ENCODE measurements at places on chromosomes 3 and 15.

- no peak for DNase-seq
Observed at GRCh38 chr15:93024716-93025624, 64.0 kb downstream of the RGMA start.

DNA sequence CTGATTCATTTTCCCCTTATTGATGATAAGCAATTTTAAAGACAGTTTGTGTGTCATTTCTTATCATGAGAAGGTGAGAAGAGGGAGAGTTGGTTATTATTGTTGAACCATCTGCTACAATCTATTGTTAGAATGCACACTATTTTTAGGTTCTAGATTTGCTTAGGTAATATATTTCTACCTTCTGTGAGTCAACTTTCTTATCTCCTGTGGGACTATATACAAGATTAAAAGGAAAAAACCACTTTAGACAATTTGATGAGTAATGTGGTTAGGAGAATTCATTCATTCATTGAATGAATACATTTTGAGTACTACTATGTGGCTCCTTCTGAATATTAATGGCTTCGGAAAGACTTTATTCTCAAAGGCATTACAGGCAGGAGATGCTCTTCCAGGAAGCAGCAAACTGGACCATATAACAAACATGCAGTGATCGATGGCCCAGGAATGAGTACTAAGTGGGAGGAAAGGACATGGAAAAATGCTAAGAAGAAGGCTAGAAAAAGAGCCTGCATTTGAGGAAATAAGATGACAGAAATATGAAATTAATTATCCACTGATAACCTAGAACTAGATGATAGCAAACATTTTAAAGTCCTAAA is 22.4 kb downstream of the SPTSSB start:
- no peak for DNase-seq

- no peak for DNase-seq
Observed at GRCh38 chr3:71436337-71436736, 147.2 kb downstream of the FOXP1 start.

DNA sequence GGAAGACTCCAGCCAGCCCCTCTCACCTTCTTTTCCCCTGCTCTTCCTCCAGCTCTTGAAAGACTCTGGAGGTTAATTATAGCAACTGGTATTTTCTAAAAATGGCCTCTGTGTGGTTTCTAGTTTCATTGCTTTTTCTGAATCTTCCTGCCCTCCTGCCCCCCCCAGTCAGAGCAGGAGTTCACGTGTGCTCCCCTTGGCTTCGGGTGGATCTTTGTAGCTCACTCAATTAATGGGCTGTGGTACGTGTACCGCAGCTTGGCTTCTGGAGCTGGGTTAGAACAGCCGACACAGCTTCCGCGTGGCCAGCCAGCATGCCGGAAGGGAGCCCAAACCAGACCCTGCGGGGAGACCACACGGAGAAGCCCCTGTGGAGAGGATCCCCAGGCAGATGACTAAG is 31.5 kb downstream of the TM2D3 start:
- DNase-seq = no peak

- DNase-seq = no peak
Observed at GRCh38 chr3:32698506-32698905, 13.5 kb downstream of the CNOT10 start.

DNA sequence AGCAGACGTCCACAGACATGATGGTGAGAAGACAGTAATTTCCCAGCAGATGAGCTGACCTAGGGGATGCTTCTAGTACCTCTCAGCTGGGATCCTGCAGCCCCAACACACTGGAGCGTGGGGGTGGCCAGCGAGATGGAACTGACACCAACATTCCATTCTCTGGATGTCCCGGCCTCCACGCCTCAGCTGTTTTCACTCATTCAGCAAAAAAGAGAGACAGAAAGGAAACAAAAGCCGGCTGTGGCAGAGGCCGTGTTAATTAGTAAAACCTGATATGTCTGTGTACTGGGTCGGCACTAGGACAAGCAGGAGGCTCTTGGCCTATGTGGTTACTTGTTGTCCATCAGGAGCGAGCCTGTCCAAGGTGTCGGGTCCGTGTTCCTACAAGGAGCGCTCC is 82.6 kb upstream of the MYZAP start:
- no peak for DNase-seq

- DNase-seq = no peak
Observed at GRCh38 chr3:52246728-52247408, 1.3 kb downstream of the PPM1M start.

- DNase-seq = no peak
Observed at GRCh38 chr15:29736744-29737020, 85.6 kb downstream of the TJP1 start.

- DNase-seq = no peak
Observed at GRCh38 chr3:177714945-177715344, 517.7 kb upstream of the TBL1XR1 start.

DNA sequence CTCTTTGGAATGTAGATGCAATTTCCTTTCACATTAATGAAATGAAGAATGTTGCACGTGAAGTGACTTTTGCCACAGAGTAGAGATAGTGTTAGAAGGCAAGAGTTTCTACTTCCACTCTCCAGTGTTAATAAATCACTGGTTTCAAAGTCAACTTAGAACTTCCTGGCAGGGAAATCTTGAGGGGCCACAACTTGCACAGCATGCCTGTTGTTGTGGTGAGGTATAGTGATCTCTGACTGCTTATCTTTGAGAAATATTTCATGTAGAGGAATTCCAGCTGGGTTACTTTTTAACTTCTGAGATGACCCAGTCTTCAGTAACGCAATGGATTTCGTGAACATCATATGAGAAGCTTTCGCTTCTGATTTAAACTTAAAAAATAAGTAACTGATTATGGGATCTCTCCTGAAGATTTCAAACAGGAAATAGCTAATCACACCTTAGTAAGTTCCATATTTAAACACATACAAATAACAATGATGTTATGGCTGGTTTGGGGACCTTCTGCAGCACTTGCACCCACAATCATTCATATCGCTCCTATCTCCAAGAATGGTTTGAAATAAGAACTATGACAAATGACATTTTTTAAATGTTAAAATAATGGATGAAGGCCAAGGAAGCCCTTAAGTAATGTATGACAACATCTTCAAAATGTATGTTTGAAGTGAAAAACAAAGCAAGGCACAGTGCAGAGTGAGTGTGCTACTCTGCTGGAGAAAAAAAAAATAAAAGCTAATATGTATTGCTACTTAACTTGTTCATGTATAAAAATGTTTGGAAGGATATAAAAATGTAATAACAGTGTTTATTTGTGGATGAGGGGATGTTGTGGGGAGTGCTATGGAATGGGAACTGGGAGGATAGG is 726.5 kb upstream of the NECTIN3 start:
- DNase-seq = no peak

DNA sequence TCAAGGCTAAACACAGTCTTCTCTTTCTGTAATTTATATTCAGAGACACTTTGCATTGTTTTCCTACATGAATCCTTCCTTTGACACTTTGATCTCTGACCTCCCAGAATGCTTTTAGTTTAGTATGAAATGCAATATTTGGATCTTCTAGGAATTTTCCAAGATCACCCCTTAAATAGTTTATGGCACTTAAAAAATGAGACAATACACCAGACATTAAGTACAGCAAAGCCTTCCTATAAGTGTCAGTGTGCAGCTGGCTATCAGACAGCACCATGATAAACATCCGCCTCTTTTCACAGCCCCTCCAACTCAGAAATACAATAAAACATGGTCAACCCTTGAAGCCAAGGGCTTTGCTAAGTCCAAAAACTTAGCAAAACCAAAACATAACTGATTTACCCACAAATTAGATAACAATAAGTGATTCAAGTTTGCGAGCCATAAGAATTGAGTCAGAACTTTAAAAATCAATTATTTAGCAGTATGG is 304.4 kb upstream of the LRRFIP2 start:
- no peak for DNase-seq

DNA sequence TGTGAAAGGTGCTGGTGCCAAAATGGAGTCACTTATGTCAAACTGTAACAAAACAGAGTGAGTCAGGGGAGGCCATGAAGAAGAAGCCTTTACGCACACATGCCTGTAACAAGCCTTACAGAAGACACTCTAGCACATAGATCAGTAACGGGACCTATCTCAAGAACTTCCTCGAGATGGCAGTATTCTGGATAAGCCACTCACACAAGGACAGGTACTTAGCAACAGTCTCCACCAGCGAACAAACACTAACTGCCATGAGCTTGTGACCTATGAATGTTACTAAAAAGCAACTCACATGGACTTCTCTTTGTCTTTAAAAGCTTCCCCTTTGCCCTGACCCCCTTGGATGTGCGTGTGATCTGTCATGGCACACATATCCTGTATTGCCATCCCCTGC is 235.1 kb downstream of the CD47 start:
- no peak for DNase-seq

DNA sequence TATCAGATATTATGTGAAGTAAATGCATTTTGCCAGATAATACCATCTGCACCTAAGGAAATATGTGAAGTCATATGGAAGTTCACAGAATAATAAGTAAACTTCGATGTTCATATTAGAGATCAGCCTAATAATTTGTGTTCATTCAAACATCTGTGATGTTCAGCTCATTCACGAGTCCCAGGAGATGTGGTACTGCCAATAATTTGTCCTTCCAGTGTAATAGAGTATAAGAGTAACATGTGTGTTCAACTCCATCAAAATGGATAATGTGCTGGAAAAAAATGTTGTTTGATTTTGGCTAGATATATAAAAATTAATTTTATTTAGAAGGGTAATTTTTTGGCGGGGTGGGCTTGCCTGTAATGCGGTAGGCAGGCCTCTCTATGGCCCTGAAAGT is 75.4 kb upstream of the ARL6 start:
- DNase-seq = no peak

DNA sequence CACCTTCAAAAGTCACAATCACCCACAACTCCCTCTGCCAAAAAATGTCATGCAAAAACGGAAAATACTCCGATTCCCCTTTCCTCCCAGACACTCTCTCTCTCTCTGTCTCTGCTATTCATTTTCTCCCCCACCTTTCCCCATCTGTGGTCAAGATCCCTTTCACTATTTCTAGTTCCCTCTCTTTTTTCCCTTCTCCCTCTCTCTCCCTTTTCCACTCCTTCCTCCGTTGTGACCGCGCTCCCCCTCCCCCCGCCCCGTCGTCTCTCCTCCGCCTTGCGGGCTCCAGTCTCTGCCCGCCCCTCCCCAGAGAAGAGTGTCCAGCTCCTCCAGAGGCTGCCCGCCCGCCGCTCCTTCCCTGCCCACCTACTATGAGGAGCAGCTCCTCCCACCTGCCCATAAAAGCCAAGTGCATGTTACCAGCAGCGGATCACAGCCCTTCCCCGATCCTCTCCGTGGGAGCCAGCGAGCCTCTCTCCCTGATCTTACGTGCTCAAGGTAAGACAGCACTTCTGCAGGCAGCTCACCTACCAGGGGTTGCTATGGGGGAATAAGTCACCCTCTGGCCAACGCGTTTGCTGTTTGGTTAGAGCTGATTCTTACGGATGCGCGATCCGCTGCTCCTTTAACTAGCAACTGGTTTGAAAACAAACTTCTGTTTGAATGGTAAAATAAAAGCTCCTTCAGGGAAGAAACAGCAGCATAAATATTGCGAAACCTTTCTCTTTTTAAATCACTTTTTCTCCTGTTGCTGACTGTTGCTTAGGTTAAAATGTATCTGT is at the start of gene COL8A1:
Gene COL8A1, plus strand, starts transcription at position 428 of the 782 bp plus-strand sequence. CDS start 152,089 bp downstream, outside the sequence.
- no peak for DNase-seq

- DNase-seq = no peak
Observed at GRCh38 chr15:71564217-71564616, 246.1 kb upstream of the NR2E3 start.

DNA sequence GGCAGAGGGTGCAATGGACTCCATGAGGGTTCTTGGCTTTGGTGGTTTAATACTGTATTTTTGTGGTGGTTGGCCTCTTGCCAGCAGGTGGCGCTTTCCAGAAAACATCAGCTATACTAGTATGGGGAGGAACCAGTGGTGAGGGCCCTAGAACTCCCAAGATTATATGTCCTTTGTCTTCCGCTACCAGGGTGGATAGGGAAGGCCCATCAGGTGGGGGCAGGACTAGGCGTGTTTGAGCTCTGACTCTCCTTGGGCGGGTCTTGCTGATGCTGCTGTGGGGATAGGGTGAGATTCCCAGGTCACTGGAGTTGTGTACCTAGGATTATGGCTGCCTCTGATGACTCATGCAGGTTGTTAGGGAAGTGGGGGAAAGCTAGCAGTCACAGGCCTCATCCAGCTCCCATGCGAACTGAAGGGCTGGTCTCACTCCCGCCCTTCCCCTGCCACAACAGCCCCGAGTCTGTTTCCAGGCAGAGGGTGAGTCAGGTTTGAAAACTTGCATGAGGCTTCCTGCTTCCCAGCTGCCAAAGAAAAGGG is 357.7 kb downstream of the OTOL1 start:
- no peak for DNase-seq

DNA sequence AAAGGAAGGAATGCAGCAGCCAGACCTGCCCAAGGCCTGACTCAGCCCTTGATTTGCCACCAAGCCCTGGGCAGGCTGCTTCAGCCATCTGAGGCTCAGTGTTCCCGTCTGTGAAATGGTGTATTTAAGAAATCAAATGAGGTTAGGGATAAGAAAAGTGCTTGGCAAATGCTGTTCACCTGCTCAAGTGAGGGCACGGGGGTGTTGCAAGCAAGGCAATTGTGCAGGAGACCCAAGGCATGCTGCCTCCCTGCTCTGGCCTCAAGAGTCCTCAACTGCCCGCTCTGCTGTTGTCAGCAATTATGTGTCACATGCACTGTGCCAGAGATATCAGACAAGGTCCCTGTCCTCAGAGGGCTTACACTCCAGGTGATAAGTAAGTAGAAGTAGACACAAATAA is 101.8 kb downstream of the TPRA1 start:
- DNase-seq = no peak
